ENCODE measurements at places on chromosomes 5 and 9.

DNA sequence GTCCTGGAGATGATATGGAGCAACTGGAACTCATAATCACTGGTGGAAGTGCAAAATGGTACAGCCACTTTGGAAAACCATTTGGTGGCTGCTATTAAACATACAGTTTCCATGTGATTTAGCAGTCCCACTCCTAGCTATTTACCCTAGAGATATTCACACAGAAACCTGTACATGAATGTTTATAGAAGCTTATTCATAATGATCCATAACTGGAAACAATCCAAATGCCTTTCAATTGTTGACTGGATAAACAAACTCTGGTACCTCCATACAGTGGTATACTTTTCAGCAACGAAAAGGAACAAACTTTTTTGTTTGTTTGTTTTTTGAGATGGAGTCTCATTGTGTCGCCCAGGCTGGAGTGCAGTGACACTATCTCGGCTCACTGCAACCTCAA lies 47.7 kb upstream of the RASGRF2 start:
- no peak for DNase-seq

DNA sequence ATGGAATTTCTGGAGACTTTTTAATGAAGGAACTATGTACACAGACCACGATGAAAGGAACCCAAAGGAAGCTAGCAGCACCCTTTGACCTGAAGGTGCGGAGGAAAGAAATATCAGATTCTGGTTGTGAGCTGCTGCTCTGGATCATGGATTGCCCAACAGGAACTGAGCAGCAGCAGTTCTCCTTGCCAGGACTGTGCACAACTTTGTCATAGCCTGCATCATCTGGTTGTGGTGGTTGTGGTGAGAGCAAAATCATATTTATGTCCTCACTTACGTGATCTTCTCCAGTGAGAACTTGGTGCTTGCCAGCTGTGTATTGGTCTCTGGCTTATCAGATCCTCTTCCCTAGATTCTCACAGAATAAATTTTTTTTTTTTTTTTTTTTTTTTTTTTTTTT lies 70.7 kb upstream of the LPAR1 start:
- DNase-seq = peak; percentile 27

- no peak for DNase-seq
Observed at GRCh38 chr5:116564312-116564711, 10.3 kb downstream of the SEMA6A start.

DNA sequence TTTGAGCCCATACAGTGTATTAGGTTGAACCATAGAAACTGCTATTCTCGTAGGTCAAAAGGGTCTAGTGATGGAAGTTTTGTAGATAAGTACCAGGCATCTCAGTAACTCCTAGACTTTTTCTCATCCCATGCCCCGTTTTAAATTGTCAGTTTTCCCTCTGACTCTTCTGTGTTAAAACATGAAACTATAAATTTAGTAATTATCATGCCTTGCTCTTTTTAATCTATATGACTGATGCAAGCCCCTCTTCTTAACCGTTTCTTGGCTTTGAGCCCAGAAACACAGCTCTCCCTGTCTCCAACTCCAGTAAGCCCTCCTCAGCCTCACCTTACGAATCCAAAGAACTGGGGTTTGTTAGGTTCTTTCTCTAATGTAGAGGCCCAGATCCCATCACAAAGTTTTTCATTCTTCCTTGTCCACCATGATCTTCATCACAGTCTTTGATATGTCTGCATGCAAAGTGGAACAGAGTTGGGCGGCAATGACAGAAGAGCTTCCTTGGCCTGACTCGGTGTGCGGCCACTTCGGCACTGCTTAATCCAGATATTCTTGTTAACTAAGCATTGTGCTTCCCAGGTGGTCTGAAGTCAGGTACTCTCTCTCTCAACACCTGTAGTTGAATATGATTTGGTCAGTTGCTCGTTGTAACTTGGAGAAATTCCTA lies 21.1 kb downstream of the RGMB start:
- DNase-seq = no peak

DNA sequence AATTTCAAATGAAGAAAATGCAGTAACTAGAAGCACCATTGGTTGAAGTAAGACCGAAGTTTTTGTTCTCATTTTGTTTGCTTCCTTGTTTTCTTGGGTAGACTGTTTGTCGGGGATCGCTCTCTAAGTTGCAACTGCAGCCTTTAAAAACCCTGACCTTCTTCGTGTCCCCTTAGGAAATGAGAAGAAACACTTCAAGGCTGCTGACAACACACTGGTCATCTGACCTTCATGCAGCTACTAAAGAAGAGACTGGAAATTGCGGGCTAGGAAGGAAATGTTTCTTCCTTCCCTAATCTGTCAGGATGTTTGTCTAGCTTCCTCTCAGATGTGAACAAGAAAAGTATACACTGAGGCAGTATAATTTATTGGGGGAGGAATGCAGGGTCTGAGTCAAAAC lies 50.7 kb upstream of the CHSY3 start:
- no peak for DNase-seq

All from AG04450 (cell line).